A549 treated with Hydrocortisone at 1 μM for 4 hours (cell line): ENCODE measurements at places on chromosomes 3 and 15. TPM values are rescaled to one million over a fixed set of nuclear protein-coding genes. Genes with fewer than 3 reads are reported as not detected.

Gene NOX5
- 0.11 to 0.35 TPM (median 0.20 TPM) in 5 replicates for total RNA-seq

Gene PLEKHO2
- total RNA-seq = 5.8 to 6.9 TPM (median 6.2 TPM) in 5 replicates

Gene GABRA5
- total RNA-seq = 85.8 to 136 TPM (median 104 TPM) in 5 replicates

Gene KCTD6
- total RNA-seq = 5.7 to 8.6 TPM (median 7.9 TPM) in 5 replicates

Gene NEDD4
- 74.5 to 125 TPM (median 88.6 TPM) in 5 replicates for total RNA-seq

Gene ZDHHC19
- 0.17 to 0.35 TPM (median 0.31 TPM) in 3 of 5 replicates, not detected in the others for total RNA-seq

Gene EBLN2
- 0.23 to 0.63 TPM (median 0.39 TPM) in 5 replicates for total RNA-seq

Gene DUOXA2
- not detected in 5 replicates for total RNA-seq
